ENCODE measurements at places on chromosomes 4 and X.

DNA sequence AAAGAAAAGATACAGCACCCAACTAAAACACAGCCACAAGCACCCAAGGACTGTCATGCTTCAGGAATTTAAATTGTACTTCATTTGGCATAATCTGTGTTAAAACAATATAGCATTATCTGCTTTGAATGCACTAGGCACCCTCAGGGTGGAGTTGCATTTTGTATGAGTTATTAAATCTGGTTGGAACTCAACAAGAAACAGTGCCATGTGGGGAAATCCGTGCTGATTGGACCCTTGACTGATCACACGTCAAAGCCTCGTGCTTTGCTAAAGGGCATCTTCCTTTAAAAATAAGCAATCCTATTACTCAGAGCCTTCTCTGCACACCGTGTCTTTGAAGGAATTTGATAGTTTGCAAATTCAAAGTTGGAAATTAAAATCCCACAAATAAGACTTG is 35.4 kb downstream of the IGFBP7 start:
- DNase-seq, result no peak

DNA sequence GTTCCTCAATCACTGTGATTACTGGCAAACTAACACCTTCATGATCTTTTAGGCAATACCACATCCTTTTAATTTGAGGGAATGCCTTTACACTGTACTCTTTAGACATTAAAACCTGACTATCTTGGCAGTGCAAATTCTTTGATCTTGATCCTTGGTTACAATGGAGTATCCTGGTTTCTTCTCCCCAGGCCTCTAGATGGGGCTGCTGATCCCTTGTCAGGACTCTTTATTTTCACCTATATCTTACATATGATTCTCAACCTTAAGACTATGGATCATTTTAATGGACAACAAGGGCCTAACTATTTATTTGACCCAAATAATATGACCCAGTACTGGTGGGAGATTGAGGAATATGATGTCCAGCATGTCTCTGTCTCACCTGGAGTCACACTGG is 1005.5 kb upstream of the INTU start:
- DNase-seq, result no peak

- DNase-seq, result no peak
Observed at GRCh38 chr4:81664079-81664478, 192.4 kb upstream of the RASGEF1B start.

DNA sequence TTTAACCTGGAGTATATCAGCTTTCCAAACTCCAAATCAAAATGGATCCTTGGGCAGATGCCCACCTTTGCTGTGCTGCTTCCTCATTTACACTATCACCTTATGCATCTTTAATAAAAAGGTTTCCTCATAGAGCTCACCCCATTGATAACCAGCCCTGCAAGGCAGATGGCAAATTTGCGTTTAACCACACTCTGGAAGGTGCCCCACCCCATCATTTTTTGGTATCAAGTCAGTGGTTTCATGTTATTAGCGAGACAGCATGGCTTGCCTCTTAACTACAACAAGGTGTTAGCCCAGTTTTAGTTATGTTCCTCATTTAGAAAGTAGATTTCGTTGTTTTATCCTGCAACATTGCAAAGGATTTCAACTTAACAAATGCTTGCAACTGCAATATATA is 214.0 kb upstream of the WDFY3 start:
- DNase-seq, result no peak

DNA sequence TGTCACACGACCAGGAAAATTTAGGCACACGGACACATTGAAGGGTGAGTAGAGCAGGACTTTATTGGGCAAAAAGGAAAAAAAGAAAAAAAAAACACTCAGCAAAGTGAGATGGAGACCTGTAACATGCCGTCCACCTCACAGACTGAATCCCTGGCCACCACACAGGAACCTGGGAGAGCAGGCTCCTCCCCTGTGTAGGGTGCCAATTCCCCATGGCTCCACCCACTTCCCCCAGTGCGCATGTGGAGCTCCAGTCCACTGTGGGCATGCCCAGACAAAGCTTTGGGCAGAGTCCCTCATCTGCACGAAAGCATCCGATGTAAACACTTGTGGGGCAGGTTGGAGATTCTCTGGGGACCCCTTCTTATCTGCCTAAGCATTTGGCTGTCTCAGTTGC is 23.6 kb upstream of the CBR4 start:
- DNase-seq, result no peak

- no peak for DNase-seq
Observed at GRCh38 chr4:90142081-90142480, 14.9 kb downstream of the CCSER1 start.
